Small intestine (tissue), 16 donors: ENCODE measurements at places on chromosomes 7 and 10. TPM values are rescaled to one million over a fixed set of nuclear protein-coding genes. Genes with fewer than 3 reads are reported as not detected.

KCP gene
- polyA plus RNA-seq, result 0.52 TPM

- no peak overlapping the region for H3K4me3 ChIP-seq
- no peaks in the 10 kb centered on the region for H3K36me3 ChIP-seq
Measured at GRCh38 chr10:46516660-46517416, 39.6 kb downstream of the GPRIN2 start.

- no peaks in the 10 kb centered on the region for H3K27me3 ChIP-seq
- no peak overlapping the region for H3K27ac ChIP-seq
- H3K4me1 ChIP-seq, result no peaks in the 10 kb centered on the region
- H3K36me3 ChIP-seq, result peaks cover 22% of the 10 kb centered on the region
- H3K4me3 ChIP-seq, result no peak overlapping the region
Measured at GRCh38 chr10:70124415-70124814, 8.2 kb downstream of the AIFM2 start.

MALRD1 gene
- polyA plus RNA-seq, result 21.2 TPM

DNA sequence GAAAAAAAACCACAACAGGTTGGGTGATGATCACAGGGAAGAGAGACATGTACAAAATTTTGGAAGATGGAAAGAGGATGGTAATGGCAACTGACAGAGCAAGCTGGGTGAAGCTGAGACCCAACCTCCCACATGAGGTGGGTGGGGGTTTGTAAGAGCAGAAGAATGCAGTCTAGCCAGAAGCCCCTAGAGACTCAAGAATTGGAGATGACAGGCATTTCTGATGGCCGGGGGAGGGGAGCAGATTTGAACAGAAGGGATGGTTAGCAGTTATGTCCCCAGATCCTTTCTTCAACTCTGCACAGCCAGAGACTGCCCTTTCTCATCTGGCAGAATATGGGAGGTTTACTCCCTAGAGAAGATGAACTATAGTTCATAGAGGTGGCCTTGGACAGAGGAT is 208.0 kb downstream of the GALNT17 start:
- no peak overlapping the region for H3K4me3 ChIP-seq
- H3K27ac ChIP-seq, result no peak overlapping the region
- H3K4me1 ChIP-seq, result no peaks in the 10 kb centered on the region
- H3K27me3 ChIP-seq, result no peaks in the 10 kb centered on the region

ZSCAN21 gene
- polyA plus RNA-seq, result 6.0 TPM

RBP3 gene
- polyA plus RNA-seq, result not detected

GRCh38 chr7:135716677-135717238 is 11.2 kb downstream of the SLC13A4 start:
- no peaks in the 10 kb centered on the region for H3K27me3 ChIP-seq
- H3K27ac ChIP-seq, result no peak overlapping the region
- no peaks in the 10 kb centered on the region for H3K4me1 ChIP-seq
- H3K4me3 ChIP-seq, result no peak overlapping the region
- DNase-seq, result no peak

CH25H gene
- polyA plus RNA-seq, result 1.4 TPM

DNA sequence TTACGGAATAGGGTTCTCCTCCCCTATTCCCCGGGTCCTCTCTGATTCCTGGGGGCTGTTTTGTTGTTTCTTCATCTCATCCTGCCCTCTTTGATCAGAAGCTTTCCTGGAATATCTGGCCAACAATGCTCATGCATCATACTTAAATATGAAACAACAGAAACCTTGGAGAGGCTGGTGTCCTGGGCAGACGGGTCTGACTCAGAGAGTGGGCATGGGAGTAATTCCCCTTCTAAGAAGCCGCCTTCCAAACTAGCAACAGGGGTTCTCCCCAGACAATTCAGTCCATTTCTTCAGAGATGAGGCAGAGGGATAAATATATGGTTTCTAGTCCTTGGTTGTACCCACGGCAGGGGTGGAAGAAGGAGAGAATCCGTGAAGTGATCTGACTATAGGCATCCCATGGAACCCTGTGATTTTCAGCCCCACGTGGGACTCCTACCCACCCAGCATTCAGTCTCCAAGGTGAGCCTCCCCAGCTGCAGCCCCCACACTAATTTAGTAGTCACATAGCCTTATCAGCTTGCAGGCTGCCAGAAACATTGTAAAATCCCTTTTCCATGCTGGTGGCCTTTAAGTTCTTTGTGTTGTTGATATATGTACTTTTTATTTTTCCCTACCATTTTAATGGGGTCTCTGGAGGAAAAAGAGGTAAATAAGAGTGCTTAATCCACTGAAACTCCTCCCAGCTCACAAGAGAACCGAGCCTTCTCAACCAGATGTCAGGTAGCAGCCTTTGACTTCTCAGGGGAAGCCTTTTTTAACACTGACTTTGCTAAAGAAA is 119.2 kb downstream of the SFMBT2 start:
- no peak for DNase-seq
- H3K36me3 ChIP-seq, result no peaks in the 10 kb centered on the region
- no peak overlapping the region for H3K27ac ChIP-seq
- H3K4me1 ChIP-seq, result no peaks in the 10 kb centered on the region
- no peak overlapping the region for H3K4me3 ChIP-seq

DNA sequence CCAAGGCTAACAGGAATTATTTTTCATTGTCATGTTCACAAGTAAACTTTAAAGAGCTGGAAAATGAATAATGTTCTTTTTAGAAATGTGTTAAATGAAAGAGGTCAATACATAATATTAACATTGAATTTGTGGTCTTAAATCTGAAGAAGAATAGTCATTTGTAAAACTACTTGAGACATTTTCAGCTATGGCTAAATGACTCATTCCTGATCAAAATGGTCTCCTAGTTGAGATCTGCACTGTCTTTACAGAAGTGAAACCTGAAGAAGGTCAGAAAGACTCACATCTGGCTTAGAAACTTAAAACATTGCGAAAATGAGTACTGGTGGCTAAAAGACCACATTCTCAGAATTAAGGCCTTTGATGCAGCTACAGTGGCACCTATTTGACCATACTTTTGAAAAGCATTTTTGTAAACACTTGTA is 5.9 kb downstream of the PIK3CG start:
- no peak overlapping the region for H3K4me3 ChIP-seq
- no peaks in the 10 kb centered on the region for H3K4me1 ChIP-seq
- H3K27me3 ChIP-seq, result no peaks in the 10 kb centered on the region
- no peak overlapping the region for H3K27ac ChIP-seq

DNA sequence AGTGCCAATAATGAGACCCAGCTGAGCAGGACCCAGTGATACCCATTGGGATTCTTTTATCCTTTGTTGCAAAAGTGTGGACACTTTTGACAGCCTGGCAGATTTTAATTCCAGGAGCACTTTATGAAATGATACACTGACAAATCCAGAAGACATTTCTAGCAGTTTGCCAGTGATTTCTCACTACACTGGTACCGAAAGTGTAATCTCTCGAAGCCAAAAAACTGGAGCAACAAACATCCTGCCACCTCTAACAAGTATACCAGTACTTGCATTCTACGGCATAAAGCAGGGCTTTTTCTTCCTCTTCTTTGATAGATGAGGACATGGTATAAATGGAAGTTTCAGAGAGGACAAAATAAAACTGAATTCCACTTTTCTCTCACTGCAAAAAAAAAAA is 28.4 kb upstream of the AKR1D1 start:
- H3K27me3 ChIP-seq, result no peaks in the 10 kb centered on the region
- H3K4me1 ChIP-seq, result no peaks in the 10 kb centered on the region
- H3K27ac ChIP-seq, result no peak overlapping the region
- H3K4me3 ChIP-seq, result no peak overlapping the region

- H3K27ac ChIP-seq, result no peak overlapping the region
- H3K36me3 ChIP-seq, result no peaks in the 10 kb centered on the region
- no peaks in the 10 kb centered on the region for H3K4me1 ChIP-seq
- H3K4me3 ChIP-seq, result no peak overlapping the region
- no peaks in the 10 kb centered on the region for H3K27me3 ChIP-seq
Measured at GRCh38 chr7:156096771-156097538, 284.7 kb upstream of the SHH start.

DNA sequence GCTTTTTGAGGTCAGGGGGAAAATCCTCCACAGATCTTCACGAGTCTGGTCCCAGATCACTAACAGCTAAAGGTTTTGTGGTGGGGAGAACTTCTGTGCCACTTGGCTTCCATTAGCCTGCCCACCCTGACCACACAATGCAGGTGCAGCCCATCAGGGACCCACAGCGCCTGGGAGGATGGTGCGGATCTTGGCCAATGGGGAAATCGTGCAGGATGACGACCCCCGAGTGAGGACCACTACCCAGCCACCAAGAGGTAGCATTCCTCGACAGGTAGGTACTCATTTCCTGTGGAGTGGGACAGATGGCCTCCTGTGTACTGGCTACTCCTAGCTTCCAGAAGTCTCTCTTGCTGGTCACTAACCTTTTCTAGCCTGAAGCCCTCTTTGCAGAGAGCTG is 1.5 kb downstream of the FAM241B start:
- H3K4me3 ChIP-seq, result no peak overlapping the region
- peaks cover 2% of the 10 kb centered on the region for H3K4me1 ChIP-seq
- H3K36me3 ChIP-seq, result no peaks in the 10 kb centered on the region
- no peak for DNase-seq

ANKRD61 gene
- polyA plus RNA-seq, result 0.67 TPM

DNA sequence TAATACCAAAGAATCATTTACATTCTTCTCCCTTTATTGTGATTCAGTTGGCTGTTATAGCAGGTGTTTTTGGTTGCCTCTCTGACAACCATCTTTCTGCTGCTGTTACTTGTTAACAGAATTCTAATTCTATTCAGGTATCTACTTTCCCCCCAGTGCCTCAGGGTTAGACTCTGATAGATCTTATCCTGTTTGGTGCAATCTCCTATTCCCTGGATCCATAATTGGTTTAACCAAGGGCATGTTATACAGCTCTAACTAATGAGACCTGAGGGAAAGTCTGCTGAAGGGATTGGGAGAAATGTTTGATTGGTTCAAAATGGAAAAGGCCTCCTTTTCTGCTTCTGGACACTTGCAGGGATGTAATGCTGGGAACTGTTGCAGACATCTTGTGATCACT is 161.5 kb downstream of the GPR158 start:
- H3K4me1 ChIP-seq, result no peaks in the 10 kb centered on the region
- no peak for DNase-seq
- no peak overlapping the region for H3K27ac ChIP-seq
- no peaks in the 10 kb centered on the region for H3K36me3 ChIP-seq
- H3K27me3 ChIP-seq, result no peaks in the 10 kb centered on the region

EEF1AKMT2 gene
- polyA plus RNA-seq, result 9.6 TPM

DNA sequence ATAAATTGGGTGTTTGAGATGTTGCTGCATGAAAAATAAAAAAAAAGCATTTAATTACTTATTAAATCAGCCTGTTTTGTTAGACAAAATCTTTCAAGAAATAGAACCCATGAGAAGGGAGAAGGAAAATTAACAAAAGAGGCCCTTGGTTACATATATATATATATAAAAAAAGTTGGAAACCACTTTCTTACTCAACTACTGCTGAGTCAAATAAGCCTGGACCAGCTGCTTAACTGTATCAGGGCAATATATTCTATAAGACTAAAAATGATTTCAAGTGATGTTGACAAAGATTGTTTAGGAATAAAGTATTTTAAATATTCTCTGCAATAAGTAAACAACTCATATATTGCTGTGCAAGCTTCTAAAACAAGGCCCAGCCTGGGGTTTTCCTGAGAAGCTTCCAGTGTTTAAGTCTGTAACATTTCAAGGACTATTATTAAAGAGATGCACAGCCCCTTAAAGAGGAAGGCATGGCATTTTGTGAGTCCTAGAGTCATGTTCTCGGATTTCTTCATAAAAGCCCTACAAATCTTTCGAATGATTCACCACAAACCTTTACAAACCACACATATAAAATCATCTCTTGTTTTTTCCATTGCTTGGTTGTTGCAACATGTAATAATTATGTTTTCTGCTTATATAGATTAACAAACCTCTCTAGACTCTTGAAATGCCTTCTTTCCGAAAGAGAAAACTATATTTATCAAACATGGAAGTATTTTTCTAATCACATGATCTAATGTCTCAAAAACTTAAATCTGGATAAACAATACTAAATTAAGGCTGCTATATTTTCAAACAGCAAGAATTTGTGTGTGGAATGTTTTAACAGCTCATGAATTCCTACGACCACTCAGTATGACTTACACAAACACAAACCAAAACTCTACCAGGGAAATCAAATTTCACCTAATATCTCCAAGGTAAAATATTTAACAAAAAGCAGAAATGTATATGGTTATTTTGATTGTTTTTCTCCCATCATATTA is 14.3 kb downstream of the JAZF1 start:
- H3K4me3 ChIP-seq, result no peak overlapping the region
- peaks cover 2% of the 10 kb centered on the region for H3K4me1 ChIP-seq
- no peak overlapping the region for H3K27ac ChIP-seq
- DNase-seq, result no peak
- no peaks in the 10 kb centered on the region for H3K36me3 ChIP-seq
- H3K27me3 ChIP-seq, result no peaks in the 10 kb centered on the region

DNA sequence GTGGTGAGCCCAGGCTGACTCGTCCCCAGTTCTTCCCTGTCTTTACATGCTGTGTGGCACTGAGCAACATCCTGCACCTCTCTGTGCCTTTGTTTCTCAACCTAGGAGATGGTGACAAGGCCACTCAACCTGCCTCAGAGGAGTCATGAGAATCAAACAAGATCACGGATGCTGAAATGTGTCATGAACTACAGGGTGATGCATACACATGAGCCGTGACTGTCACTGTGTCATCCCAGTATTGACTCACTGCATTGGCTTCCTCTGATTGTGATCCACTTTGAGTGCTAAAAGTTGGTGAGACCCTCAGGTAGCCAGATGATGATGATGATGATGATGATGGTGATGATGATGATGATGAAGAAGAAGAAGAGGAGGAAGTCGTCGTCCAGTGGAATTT is 11.5 kb downstream of the C10orf71 start:
- H3K27me3 ChIP-seq, result no peaks in the 10 kb centered on the region
- no peak for DNase-seq
- H3K27ac ChIP-seq, result no peak overlapping the region
- no peaks in the 10 kb centered on the region for H3K36me3 ChIP-seq
- H3K4me1 ChIP-seq, result no peaks in the 10 kb centered on the region

DNA sequence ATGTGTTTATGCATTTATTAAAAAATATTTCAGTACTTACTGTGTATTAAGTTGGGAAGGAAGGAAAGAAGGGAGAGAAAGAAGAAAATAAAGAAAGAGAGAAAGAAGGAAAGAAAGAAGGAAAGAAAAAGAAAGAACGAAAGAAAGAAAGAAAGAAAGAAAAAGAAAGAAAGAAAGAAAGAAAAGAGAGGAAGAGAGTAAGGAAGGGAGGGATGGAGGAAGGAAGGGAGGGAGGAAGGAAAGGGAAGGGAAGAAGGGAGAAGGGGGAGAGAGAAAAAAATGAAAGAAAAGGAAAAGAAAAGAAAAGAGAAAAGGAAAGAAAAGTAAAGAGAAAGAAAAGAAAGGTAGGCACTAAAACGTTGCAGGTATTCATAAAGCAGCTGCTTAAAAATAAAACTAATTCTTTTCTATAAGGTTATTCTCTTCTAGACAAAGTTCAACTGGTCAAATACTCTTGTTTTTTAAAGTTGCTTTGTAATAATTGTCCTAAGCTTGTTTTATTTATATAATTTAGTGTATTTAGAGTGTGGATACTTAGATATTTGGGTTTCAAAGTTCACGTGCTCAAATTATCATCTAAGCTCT is 703.3 kb upstream of the LRRTM3 start:
- DNase-seq, result no peak
- no peaks in the 10 kb centered on the region for H3K36me3 ChIP-seq
- no peak overlapping the region for H3K4me3 ChIP-seq
- H3K27ac ChIP-seq, result no peak overlapping the region

ICA1 gene
- polyA plus RNA-seq, result 41.6 TPM

GRCh38 chr10:101839002-101839401 is 4.6 kb downstream of the KCNIP2 start:
- no peaks in the 10 kb centered on the region for H3K27me3 ChIP-seq
- H3K27ac ChIP-seq, result peak overlapping the region; percentile 77
- no peak overlapping the region for H3K4me3 ChIP-seq
- no peak for DNase-seq

THNSL1 gene
- 3.5 TPM for polyA plus RNA-seq

- no peak overlapping the region for H3K27ac ChIP-seq
- no peaks in the 10 kb centered on the region for H3K27me3 ChIP-seq
- H3K36me3 ChIP-seq, result no peaks in the 10 kb centered on the region
- H3K4me1 ChIP-seq, result no peaks in the 10 kb centered on the region
- no peak overlapping the region for H3K4me3 ChIP-seq
Measured at GRCh38 chr7:147013825-147014224, 897.2 kb downstream of the CNTNAP2 start.
